Coronary artery (tissue), 2 donors: ENCODE measurements at places on chromosomes 11 and 22.

DNA sequence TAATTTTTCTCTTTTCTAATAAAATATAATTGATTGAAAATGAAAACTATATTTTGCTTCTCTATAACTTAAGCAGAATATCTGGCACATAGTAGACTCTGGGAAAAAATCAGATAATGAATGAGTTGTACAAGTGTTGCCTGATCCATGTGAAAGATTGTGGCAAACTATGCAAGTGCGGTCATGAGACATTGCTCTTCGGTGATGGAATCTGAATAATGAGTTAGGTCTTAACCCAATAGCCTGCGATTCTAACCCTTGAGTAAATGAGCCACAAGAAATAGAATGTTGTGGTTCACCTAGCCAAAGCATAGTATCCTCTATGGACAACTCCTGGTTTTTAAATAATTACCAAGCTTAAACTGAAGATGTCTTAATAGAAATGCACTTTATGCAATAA is 333.7 kb upstream of the LUZP2 start:
- no peak for DNase-seq

GRCh38 chr11:34050581-34051348 is 766 bp upstream of the CAPRIN1 start:
- DNase-seq: no peak

DNA sequence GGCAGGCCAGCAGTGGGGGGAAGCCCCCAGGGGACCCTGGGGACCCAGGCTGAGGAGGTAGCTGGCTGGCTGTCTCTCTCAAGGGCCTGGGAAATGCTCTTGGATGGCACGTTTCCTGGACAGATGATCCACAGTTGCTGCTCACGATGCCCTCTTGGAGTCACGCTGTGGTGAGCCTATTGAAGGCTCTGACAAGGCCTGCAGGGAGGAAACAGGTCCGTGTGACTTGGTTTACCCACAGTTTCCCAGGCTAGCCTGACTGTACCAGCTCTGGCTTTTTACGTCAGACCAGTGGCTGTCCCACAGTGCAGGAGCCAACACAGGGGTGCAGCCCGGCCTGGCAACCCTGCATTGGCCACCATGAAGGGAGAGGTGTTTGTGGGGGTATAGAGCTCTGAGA is 29.2 kb upstream of the PPARA start:
- no peak for DNase-seq

- no peak for DNase-seq
Measured at GRCh38 chr11:93984196-93984567, 37.0 kb upstream of the HEPHL1 start.

- DNase-seq: no peak
Measured at GRCh38 chr11:21446939-21447590, 745.8 kb upstream of the ANO5 start.

- peak; percentile 85 for DNase-seq
Measured at GRCh38 chr11:130606781-130607511, 158.5 kb downstream of the ADAMTS15 start.

DNA sequence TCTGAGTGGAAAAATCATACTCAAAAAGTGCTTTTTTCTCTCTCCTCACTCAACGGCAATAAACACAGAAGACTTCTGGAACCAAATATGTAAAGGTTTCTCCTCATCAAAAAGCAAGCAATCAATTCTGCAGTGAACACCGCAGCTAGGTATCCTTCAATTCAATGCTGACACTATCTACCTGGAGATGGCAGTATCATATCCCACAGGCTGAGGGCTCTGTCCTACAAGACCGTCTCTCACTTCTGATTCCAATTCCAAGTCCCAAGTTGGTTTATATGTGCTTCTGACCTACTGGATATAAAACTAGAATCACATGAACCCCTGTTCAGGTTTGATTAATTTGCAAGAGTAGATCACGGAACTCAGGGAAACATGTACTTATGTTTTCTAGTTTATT is 59.7 kb upstream of the LUZP2 start:
- DNase-seq: no peak

DNA sequence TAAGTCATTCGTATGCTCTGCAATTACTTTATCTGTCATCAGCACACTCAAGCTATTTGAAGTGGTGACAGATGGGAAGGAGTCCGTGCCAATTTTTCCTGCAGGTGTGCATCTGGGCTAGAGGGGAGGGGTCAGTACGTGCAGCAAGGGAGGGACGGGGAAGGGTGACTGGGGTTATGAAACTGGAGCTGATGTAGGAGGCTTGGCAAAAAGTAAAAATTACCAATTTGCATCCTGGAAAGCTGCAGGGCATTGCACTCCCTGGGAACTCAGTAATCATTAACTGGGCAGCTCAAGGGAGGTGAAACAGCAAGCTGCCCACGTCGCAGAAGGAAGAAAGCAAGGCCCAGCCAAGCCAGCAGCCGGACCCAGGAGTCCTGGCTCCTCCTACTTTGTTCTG is 87.1 kb upstream of the TMEM45B start:
- DNase-seq: no peak

- no peak for DNase-seq
Measured at GRCh38 chr11:1150116-1150515, 7.6 kb upstream of the MUC5AC start.

- no peak for DNase-seq
Measured at GRCh38 chr22:35044607-35045390, 21.2 kb upstream of the ISX start.

DNA sequence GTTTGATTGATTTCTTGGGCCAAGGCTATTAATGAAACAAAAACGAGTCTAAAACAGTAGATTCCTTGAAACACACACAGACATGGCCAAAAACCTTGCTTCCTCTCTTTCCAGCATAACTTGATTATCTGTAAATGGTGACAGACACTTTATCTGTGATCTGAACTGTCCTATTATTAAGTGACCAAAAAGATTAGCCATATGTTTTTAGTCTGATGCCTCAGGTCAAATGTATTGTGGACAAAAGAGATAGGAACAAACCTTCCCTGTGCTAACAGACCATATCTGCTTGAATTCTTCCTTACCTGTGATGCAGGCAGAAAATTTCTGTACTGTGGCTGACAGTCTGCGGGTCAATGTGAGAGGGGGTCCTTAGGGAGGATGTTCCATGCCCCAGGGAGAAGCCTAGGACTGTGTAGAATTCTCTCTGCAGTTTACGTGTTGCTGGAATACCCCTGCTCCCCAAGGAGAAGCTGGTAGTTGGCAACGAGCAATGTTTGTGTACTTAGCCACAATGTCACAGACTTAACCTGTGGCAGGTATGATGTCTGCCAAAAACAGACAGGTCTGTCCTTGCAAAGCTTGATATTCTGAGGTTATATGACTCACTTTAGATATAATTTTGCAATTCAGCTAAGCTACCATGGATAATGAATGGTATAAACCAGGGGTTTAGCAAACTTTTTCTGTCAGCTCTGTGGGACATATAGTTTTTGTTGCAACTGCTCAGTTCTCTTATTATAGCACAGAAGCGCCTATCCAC is 31.2 kb downstream of the C11orf71 start:
- DNase-seq: no peak

DNA sequence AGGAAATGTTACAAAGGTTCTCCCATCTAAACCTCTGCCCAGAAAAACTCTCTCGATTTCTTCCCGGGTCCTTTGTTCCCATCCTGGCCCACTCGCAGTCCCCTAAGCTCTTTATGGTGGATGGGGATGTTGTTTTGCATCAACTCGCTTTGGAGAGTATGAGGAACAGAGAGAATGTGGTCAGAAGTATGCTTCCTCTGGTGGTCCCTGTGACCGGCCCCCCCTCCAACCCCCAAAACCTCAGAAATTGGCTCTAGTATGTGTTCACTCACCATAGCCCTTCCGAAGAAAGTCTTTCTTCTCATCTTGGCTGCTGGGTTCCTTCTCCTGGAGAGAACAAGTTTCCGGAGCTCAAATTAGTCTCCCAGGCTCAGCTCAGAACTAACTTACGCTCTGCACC is 54.4 kb downstream of the GRAMD1B start:
- no peak for DNase-seq

DNA sequence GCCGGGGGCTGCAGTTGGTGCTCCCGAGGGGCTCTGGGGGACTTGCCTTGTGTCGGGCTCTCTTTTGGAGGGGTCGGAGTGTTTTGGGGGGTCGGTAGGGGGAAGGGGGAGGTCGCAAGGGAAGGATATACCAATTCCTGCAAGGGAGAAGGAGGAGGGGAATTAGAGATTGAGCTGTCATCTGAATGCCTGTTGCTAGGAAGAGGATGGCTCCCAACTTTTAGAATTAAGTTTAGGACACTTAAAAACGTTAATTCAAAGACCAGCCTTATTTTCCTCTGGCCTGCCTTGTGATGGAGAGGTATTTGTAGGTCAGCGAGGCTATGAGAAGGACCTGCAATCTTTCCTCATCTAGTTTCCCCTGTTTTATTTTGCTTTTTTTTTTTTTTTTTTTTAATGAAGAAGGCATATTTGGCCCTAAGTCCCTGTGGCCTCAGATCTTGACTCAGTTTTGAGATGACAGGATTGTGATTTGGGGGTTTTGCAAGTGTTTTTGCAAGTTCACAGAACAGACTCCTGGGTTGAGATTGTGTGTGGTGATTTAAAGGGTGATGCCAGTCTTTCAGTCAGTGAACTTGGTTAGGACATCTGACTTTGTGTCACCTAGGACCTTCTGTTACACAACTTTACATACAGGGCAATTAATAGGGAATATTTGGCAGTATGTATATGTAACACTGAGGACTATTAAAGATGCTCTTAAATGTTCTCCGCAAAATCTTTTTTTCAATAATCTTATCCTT is 672 bp downstream of the TMEM135 start:
- DNase-seq: no peak

DNA sequence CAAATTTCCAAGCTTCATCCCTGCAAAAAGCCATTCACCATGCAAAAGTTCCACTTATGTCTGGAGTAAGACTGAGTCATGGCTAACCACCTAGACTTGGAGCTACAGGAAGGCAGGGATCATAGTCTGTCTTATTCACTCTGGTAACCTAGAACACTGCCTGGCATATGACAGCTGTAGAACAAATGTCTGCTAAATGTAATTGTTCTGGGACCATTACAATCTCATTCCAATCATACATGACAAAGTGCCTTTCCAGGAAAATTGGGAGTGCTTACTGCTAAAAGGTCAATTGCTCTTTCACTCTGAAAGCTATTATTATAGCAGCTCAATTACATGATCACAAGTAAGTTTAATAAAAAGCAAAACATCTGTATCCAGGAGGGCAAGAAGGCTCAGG is 99.1 kb upstream of the CHRM4 start:
- no peak for DNase-seq

GRCh38 chr11:99773646-99774045 is 752.9 kb downstream of the CNTN5 start:
- no peak for DNase-seq

DNA sequence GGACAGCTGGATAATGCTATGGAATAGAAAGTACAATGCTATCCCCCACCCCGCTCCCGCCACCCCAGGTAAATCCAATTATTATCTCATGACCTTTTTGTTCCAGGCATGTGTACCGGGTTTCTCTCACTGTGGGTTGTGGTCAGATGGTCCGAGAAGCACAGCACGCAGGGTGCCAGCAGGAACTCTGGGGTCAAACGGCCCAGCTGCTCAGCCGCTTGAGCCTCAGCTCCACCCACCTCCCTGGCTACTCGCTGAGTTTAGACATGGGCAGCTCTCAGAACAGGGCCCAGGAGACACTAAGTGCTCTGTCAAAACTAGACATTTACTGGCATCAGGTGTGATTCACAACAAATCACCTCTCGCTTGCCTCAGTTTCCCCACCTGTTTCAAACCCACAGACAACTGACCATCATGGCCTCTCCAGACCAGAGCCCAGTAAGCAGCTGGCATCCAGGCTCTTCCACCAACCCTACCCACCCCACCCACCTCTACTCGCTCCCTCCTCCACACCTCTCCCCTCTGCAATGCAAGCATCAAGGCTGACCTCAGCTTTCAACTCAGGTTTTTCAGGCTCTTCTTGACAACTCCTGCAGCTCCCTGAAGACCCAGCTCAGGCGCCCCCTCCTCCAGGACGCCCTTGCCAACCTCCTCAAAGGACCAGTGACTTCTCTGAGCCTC is 13.0 kb upstream of the MFNG start:
- DNase-seq: no peak

GRCh38 chr11:86978247-86978646 is 23.1 kb upstream of the FZD4 start:
- DNase-seq: peak; percentile 81

- no peak for DNase-seq
Measured at GRCh38 chr11:75476739-75477613, 44.0 kb upstream of the KLHL35 start.

GRCh38 chr22:31290494-31291471 is 1.5 kb downstream of the PIK3IP1 start:
- DNase-seq: peak; percentile 93

GRCh38 chr11:5380740-5381342 is 2.8 kb upstream of the OR51M1 start:
- DNase-seq: no peak

DNA sequence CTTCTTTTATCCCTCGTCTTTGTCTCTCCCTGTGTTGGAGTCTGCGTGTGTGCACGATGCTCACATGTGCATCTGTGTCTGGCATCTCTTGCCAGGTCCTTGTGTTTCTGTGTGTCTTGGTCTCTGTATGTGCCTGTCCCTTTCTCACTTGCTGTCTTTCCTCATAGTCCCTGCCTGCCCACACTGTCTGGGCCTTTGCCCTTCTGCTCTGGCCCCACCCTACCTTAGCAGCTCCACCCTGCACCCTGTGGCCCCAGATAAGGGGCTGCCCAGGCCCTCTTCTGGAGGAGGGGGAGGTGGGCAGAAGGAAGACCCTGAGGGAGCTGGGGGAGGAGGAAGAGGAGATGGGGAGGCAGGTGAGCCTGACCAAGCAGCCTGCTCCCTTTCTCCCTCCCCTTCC is 2.8 kb downstream of the EHBP1L1 start:
- no peak for DNase-seq

DNA sequence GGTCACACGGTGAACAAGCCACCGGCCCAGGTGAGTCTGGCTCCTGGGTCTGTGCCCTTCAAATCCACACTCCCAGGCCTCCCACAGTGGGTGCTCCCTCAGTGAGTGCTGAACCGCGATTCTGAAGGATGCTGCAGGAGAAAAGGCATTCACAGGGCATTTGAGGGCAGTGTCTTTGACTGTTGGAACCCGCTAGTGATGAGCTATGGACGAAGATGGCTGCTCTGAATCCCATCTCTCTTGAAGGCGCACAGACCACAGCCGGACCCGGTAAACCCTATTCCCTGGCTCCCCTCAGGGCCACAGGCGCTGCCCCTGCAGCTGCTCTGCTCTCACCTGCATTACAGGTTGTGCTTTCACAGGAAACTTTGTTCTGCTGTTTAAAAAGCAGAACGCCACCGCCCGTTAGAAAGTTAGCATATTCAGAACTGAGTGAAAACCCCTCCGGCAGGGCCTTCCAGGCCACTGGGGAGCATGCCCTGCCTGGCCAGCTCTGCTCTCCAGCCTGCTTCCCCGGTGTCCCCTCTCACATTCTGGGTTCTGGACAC is 3.2 kb downstream of the LRRC32 start:
- DNase-seq: peak; percentile 64

- no peak for DNase-seq
Measured at GRCh38 chr11:115566180-115566764, 62.1 kb upstream of the CADM1 start.
